Umbilical cord (tissue), 2 donors: ENCODE measurements at places on chromosomes 2 and 18. TPM values are rescaled to one million over a fixed set of nuclear protein-coding genes. Genes with fewer than 3 reads are reported as not detected.
A peak's percentile ranks its signal among the peaks of the same experiment; 100 is the strongest.

GRCh38 chr2:158634627-158635026 lies 160.5 kb upstream of the DAPL1 start:
- DNase-seq, result no peak

GRCh38 chr18:12336887-12337286 lies 28.8 kb downstream of the TUBB6 start:
- DNase-seq, result no peak

DNA sequence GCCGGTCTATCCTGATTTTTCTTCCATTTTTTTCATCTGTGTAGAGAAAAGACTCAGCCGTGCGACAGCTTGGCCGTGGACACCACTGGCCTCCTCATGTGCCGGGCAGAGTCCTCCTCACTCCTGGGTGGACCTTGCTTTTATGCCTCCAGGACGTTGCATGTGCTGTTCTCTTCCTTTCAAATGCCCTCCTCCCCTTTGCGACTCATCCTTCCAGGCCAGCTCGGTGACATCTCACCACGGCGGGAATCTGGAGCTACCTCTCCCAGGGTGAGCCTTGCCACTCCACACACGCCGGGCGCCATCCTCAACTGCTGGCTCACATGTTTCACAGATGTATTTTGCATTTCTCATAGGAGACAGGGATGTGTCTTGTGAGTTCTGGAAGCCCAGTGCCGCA lies 198.5 kb upstream of the HDAC4 start:
- DNase-seq, result no peak

DNA sequence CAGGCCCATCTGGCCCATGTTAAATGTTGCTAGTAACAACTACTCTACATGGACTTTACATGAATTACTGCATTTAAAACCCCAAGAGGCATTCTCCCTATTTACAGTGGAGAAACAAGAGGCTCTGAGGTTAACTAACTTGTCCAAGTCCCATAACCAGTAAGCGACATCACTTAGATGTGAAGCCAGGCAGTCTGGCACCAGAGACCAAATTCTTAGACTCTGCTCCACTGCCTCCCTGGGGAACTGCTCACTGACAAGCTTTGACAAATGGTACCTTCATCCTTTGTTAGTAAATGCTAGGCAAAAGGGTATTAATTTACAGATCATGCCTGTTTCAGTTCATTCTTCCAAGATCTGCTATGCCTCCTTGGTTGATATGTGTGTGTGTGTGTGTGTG lies 124.8 kb downstream of the AFF3 start:
- no peak for DNase-seq

GRCh38 chr2:182915369-182916326 lies 49.2 kb upstream of the FRZB start:
- peak; percentile 36 for DNase-seq

- no peak for DNase-seq
Measured at GRCh38 chr2:206739271-206739670, 21.1 kb upstream of the DYTN start.

SRD5A2 gene
- total RNA-seq, result 0.72 TPM
